ENCODE measurements at places on chromosomes 2 and 18. TPM values are rescaled to one million over a fixed set of nuclear protein-coding genes. Genes with fewer than 3 reads are reported as not detected.
A peak's percentile ranks its signal among the peaks of the same experiment; 100 is the strongest.

The ASAP2 gene
- total RNA-seq = not detected

The MAL gene
- 206 TPM for total RNA-seq

The CD207 gene
- total RNA-seq = not detected

GRCh38 chr18:74702950-74703349 lies 105.3 kb downstream of the ZNF407 start:
- H3K4me3 ChIP-seq = no peak overlapping the region
- H3K4me1 ChIP-seq = no peaks in the 10 kb centered on the region
- H3K27ac ChIP-seq = no peak overlapping the region

DNA sequence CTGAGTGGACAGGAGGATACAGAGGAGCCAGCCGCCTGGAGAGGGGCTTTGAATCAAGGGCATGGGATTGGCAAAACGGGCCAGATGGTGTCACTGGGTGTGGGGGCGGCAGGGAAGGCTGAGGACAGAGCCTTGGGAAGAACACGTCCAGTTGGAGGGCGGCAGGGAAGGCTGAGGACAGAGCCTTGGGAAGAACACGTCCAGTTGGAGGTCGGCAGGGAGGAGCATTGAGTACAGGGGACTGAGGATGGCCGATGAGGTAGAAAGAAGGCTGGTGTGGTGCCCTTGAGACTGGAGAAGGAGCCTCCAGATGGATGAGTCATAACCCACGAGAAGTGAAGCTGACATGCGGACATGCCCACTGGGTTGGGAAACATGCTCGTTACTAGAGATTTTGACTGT lies 4.5 kb downstream of the HES6 start:
- H3K36me3 ChIP-seq = peaks cover 1% of the 10 kb centered on the region
- no peak overlapping the region for H3K27ac ChIP-seq
- no peak overlapping the region for H3K4me3 ChIP-seq
- peaks cover 18% of the 10 kb centered on the region for H3K4me1 ChIP-seq
- peaks cover 52% of the 10 kb centered on the region for H3K27me3 ChIP-seq

DNA sequence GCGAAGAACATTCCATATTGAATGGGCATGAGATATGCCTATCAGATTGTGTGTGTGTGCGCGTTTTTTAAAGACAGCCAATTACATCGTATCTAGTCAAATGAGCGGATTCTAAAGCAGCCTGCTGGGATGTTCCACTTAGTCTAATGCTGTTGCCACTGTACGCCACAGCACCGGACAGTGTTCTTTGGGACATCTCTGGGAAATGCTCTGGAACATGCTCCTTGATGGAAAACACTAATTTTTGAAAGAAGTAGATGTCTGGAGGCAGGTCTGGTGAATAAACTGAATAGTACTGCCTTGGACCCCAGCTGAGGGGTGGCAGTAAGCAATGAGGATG lies 3.6 kb upstream of the TMEM150A start:
- H3K4me1 ChIP-seq = peaks cover 23% of the 10 kb centered on the region
- DNase-seq = no peak
- H3K27me3 ChIP-seq = no peaks in the 10 kb centered on the region
- no peak overlapping the region for H3K4me3 ChIP-seq
- no peak overlapping the region for H3K27ac ChIP-seq

DNA sequence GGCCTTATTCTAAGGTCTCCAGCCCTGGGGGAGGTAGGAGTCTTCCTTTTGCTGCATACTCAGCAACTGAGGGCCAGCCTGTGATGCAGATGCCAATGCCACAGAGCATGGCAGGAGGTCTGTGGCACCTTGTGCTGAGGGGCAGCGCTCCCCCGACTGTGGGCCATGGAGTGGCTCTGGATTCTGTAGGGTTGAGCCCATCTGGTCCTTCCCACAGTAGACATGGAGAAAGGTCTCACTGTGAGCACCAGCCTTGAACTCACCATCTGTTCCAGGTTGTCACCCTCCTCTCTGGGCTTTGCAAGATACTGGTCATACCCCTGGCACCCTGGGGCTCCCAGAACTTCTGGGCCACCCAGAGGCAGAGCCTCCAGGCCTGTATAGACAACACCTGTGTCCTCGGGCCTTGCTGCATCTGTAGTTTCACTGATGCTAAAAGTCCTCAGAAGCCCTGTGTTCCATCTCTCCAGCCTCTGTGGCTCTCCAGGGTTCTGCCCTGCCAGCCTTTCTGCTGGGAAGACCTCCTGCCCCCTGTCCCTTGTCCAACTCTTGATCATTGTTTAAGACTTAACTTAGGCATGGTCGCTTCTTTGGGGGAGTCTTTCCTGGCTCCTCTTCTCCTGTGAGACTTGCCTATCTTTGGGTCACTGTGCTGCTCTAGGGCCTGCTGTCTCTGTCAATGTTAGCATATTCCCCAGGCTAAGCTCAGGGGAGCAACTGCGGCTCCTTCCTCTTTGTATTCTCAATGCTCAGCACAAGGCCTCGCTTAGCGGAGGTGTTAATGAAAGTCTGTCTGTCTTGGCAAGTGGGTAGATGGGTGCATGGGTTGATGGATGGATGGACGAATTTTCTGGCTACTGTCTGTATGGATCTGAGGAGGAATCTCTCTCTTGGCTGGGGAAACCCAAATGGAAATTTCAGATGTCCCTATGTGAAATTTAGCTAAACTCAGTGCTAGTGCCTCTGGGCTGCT lies 160.9 kb downstream of the DYSF start:
- no peaks in the 10 kb centered on the region for H3K4me1 ChIP-seq
- DNase-seq = no peak
- no peak overlapping the region for H3K4me3 ChIP-seq
- H3K27me3 ChIP-seq = no peaks in the 10 kb centered on the region
- H3K36me3 ChIP-seq = no peaks in the 10 kb centered on the region
- H3K27ac ChIP-seq = no peak overlapping the region

DNA sequence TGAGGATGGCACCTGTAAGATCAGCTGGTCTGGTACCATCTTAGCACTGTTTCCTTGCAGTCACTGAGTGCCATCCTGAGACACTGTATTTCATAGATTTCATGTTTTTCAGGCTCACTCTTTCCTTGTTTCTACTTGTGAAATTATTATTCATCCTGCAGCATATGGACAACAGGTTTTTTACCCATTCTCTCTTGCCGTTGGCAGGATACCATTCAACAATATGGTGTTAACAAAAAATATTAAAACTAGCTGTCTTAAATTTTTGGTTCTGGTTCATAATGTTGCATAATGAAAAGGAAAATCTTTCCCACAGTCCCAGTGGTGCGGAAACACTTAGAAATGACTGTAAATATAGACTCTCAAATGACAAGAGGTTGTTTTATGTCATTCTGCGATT lies 23.1 kb upstream of the ATG16L1 start:
- H3K27me3 ChIP-seq = peaks cover 3% of the 10 kb centered on the region
- DNase-seq = no peak
- H3K27ac ChIP-seq = no peak overlapping the region
- H3K4me3 ChIP-seq = no peak overlapping the region
- H3K4me1 ChIP-seq = peaks cover 55% of the 10 kb centered on the region
- H3K36me3 ChIP-seq = peaks cover 1% of the 10 kb centered on the region

- H3K4me1 ChIP-seq = peaks cover 15% of the 10 kb centered on the region
- H3K27ac ChIP-seq = no peak overlapping the region
- peaks cover 1% of the 10 kb centered on the region for H3K36me3 ChIP-seq
- no peak for DNase-seq
- H3K4me3 ChIP-seq = no peak overlapping the region
Observed at GRCh38 chr2:8255448-8255800, 426.4 kb upstream of the ID2 start.

DNA sequence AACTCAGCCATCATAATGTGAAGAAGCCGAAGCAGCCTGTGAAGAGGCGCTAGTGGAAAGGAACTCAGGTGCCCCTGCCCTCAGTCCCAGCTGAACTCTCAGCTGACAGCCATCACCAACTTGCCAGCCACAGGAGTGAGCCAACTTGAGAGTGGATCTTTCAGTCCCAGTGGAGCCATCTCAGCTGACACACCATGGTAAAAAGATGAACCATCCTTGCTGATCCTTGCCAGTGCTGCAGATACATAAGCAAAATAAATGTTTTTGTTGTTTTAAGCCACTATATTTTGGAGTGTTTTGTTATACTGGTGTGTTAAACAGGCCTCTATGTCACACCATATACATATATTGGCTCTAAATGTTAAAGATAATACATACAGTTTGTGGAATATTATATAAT lies 195.8 kb upstream of the SPRED2 start:
- H3K27me3 ChIP-seq = peaks cover 16% of the 10 kb centered on the region
- no peak overlapping the region for H3K27ac ChIP-seq
- H3K4me3 ChIP-seq = no peak overlapping the region
- no peaks in the 10 kb centered on the region for H3K36me3 ChIP-seq
- no peak for DNase-seq
- peaks cover 2% of the 10 kb centered on the region for H3K4me1 ChIP-seq

DNA sequence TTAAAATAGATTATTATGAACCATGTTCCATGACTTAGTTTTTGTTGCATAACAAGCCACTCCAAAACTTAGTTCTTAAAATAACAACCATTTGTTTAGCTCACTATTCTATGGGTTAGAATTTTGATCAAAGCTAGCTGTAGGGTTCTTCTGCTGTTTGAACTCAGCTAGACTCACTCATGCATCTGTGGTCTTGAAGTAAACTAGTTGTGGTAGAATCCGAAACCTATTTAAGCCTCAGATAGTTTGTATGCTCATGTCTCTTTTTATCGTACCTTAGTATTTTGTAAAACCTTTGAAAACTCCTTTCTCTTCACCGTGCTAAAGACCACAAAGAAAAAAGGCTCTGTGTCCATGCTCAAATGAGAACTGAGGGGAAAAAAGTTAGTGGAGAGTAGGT lies 166.6 kb downstream of the XIRP2 start:
- no peaks in the 10 kb centered on the region for H3K4me1 ChIP-seq
- no peak overlapping the region for H3K4me3 ChIP-seq
- no peak for DNase-seq
- no peak overlapping the region for H3K27ac ChIP-seq
- no peaks in the 10 kb centered on the region for H3K27me3 ChIP-seq

- no peak overlapping the region for H3K4me3 ChIP-seq
- no peaks in the 10 kb centered on the region for H3K4me1 ChIP-seq
- H3K27ac ChIP-seq = no peak overlapping the region
- DNase-seq = no peak
- H3K27me3 ChIP-seq = no peaks in the 10 kb centered on the region
Observed at GRCh38 chr2:67295406-67295805, 101.7 kb upstream of the ETAA1 start.

- H3K4me1 ChIP-seq = peaks cover 91% of the 10 kb centered on the region
- H3K4me3 ChIP-seq = peak overlapping the region; percentile 71
- H3K36me3 ChIP-seq = peaks cover 92% of the 10 kb centered on the region
- H3K27ac ChIP-seq = peak overlapping the region; percentile 93
- H3K27me3 ChIP-seq = no peaks in the 10 kb centered on the region
- DNase-seq = no peak
Observed at GRCh38 chr2:233083782-233084181, 23.6 kb downstream of the INPP5D start.

- DNase-seq = no peak
- H3K36me3 ChIP-seq = no peaks in the 10 kb centered on the region
- no peaks in the 10 kb centered on the region for H3K4me1 ChIP-seq
- H3K27ac ChIP-seq = no peak overlapping the region
- no peaks in the 10 kb centered on the region for H3K27me3 ChIP-seq
Observed at GRCh38 chr18:45340884-45341283, 274.4 kb upstream of the SLC14A2 start.

GRCh38 chr2:229731916-229732315 lies 17.6 kb upstream of the DNER start:
- no peak overlapping the region for H3K4me3 ChIP-seq
- peaks cover 2% of the 10 kb centered on the region for H3K27me3 ChIP-seq
- H3K4me1 ChIP-seq = peaks cover 6% of the 10 kb centered on the region
- DNase-seq = no peak
- no peaks in the 10 kb centered on the region for H3K36me3 ChIP-seq

DNA sequence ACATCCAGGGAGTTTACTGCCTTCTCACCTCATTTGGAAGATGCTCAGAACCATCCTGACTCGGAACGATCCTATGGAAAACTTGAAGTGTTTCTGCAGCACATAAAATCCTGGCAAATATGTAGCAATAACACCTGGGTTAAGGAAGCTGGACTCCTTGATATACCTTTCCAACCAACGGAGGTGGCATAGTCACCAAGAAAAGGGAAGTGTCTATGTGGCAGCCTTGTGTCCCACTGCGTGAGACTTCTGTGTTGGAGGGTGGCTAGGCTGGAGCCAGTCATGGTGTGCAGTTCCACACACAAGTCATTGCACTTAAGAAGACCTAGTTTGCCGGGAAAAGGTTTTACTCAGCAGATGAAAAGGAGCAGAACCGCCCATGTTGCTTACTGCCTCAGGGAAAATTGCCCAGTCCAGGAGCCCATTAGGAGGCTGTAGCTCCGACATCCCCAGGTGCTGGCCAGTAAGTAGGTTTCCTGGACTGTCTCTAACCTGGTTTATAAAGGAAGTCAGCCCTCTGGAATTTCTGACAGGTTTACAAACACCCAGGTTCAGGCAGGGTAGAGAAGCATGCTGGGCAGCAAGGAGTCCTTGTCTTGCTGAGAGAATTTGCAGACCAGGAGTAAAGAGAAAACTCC lies 46.2 kb upstream of the SPRED2 start:
- no peaks in the 10 kb centered on the region for H3K4me1 ChIP-seq
- no peak for DNase-seq

GRCh38 chr2:111239581-111240249 lies 119.0 kb downstream of the BCL2L11 start:
- no peak for DNase-seq
- peaks cover 16% of the 10 kb centered on the region for H3K4me1 ChIP-seq
- H3K4me3 ChIP-seq = no peak overlapping the region
- H3K27ac ChIP-seq = no peak overlapping the region

DNA sequence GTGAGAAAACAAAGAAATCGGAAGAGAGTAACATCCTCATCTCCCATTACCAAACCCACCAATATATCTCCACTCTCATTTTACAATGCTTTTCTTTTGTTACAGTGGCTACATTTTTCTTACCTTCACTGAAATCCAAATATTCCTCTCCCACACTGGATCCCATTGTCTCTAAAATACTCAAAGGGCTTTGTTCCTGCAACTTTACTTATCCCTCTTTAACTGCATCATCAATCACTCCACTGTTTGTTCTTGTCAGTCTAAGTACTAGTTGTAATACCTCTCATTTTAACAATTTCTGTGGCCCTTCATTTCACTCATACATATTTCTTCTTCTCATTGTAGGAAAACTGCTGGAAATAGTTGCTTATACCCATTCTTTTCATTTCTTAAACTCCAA lies 464.2 kb upstream of the PIK3C3 start:
- H3K4me3 ChIP-seq = no peak overlapping the region
- H3K4me1 ChIP-seq = no peaks in the 10 kb centered on the region
- DNase-seq = no peak
- H3K36me3 ChIP-seq = no peaks in the 10 kb centered on the region
- no peak overlapping the region for H3K27ac ChIP-seq

Measured in activated CD8-positive, alpha-beta T cell treated with anti-CD3 and anti-CD28 coated beads, Interleukin-2, amount 10 ng/mL, durations not matched to agents 7 days and 5 days (primary cell).